ENCODE measurements at places on chromosomes 3 and 15.

- no peaks in the 10 kb centered on the region for H3K36me3 ChIP-seq
- H3K27me3 ChIP-seq: no peaks in the 10 kb centered on the region
- H3K27ac ChIP-seq: no peak overlapping the region
- no peak for DNase-seq
- H3K4me3 ChIP-seq: no peak overlapping the region
- H3K4me1 ChIP-seq: no peaks in the 10 kb centered on the region
Measured at GRCh38 chr3:24605511-24606028, 110.9 kb upstream of the THRB start.

DNA sequence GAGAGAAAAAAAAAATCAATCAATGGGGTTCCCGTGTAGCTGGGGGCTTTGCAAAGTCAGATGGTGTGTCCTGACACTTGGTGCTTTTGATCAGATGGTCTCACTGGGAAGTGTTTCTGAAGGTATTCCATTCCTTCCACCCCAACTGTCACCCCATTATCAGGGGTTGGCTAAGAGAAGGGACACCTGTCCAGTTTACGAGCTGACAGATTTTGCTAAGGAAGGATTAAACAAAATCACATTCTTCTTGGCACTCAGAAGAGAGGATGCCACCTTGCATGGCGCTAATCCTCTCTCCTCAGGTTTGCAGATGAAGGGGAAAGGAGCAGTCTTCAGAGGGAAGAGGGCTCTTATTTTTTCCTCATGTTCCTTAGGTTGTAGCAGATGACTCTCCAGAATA lies 103.7 kb upstream of the ETV5 start:
- no peak overlapping the region for H3K27ac ChIP-seq
- H3K4me1 ChIP-seq: peaks cover 8% of the 10 kb centered on the region
- no peak overlapping the region for H3K4me3 ChIP-seq
- no peaks in the 10 kb centered on the region for H3K27me3 ChIP-seq
- DNase-seq: no peak

GRCh38 chr3:15635121-15635661 lies 33.6 kb downstream of the BTD start:
- no peaks in the 10 kb centered on the region for H3K27me3 ChIP-seq
- peaks cover 18% of the 10 kb centered on the region for H3K4me1 ChIP-seq
- peak overlapping the region; percentile 35 for H3K27ac ChIP-seq
- peak; percentile 57 for DNase-seq
- H3K36me3 ChIP-seq: no peaks in the 10 kb centered on the region

DNA sequence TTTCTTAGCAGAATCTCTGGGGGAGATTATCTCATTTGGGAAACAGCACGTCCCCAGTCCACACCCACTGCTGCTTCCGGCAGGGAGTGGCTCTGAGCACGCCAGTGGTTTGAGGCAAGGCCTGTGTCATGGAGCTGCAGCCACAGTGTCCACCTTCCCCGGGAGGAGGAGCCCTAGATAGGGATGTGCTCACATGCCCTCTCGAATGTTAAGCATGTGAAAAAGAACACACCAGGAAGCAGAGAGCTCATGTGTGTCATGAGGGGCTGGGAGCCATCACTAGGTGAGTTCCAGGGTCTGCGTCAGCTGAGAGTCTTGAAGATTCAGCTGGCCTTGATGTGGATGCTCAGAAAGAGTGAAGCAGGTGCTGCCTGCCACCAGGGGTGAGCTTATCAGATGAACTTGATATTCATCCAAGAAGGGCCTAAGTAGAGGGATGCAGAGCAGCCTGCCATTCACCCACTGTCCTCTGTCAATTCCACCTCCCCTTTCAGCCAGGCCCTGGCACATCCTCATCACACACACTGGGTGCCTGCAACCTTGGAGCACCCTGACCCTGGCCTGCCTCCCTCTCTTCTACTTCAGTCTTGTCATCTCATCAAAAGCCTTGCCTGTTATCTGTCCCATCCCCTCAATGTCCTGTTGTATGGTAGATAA lies 16.3 kb downstream of the ITGA11 start:
- H3K4me1 ChIP-seq: peaks cover 15% of the 10 kb centered on the region
- H3K36me3 ChIP-seq: no peaks in the 10 kb centered on the region
- H3K4me3 ChIP-seq: no peak overlapping the region
- H3K27ac ChIP-seq: no peak overlapping the region
- peak; percentile 12 for DNase-seq

GRCh38 chr15:88609344-88610090 lies 11.6 kb upstream of the AEN start:
- no peaks in the 10 kb centered on the region for H3K27me3 ChIP-seq
- H3K27ac ChIP-seq: no peak overlapping the region

GRCh38 chr3:156459434-156459833 lies 95.5 kb downstream of the SSR3 start:
- H3K27ac ChIP-seq: no peak overlapping the region
- no peak for DNase-seq
- no peaks in the 10 kb centered on the region for H3K36me3 ChIP-seq
- no peaks in the 10 kb centered on the region for H3K27me3 ChIP-seq

GRCh38 chr3:168654700-168655099 lies 559.0 kb upstream of the GOLIM4 start:
- H3K27me3 ChIP-seq: no peaks in the 10 kb centered on the region
- no peaks in the 10 kb centered on the region for H3K4me1 ChIP-seq
- H3K27ac ChIP-seq: no peak overlapping the region
- H3K36me3 ChIP-seq: no peaks in the 10 kb centered on the region
- no peak overlapping the region for H3K4me3 ChIP-seq

GRCh38 chr3:4772171-4772804 lies 206.9 kb upstream of the BHLHE40 start:
- peak overlapping the region; percentile 85 for H3K27ac ChIP-seq
- H3K36me3 ChIP-seq: no peaks in the 10 kb centered on the region
- H3K4me1 ChIP-seq: peaks cover 18% of the 10 kb centered on the region
- no peak overlapping the region for H3K4me3 ChIP-seq

GRCh38 chr15:81485806-81486205 lies 111.8 kb upstream of the TMC3 start:
- no peak overlapping the region for H3K27ac ChIP-seq
- H3K4me3 ChIP-seq: no peak overlapping the region
- H3K4me1 ChIP-seq: no peaks in the 10 kb centered on the region
- no peaks in the 10 kb centered on the region for H3K27me3 ChIP-seq

DNA sequence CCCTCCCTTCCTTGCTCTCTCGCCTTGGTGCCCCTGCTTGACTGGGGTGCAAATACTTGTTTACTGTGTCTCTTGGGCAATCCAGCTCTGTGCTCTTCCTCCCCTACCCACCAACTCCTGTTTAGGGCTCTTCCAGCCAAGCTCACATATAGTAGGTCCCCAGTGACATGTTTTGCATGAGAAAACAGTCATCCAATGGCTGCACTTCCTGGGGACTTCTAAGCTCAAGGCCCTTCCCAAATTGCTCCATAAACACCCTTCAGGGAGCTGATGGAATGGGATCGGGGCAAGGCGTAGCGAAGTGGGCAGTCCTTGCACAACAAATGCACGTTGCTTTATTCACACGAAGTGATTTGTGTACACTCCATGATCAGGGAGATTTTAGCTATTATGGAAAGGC lies 9.4 kb upstream of the COPG1 start:
- no peaks in the 10 kb centered on the region for H3K4me1 ChIP-seq
- DNase-seq: no peak
- no peaks in the 10 kb centered on the region for H3K27me3 ChIP-seq
- H3K36me3 ChIP-seq: no peaks in the 10 kb centered on the region
- H3K27ac ChIP-seq: no peak overlapping the region

GRCh38 chr3:186318135-186318534 lies 43.9 kb downstream of the DGKG start:
- H3K4me3 ChIP-seq: no peak overlapping the region
- H3K36me3 ChIP-seq: no peaks in the 10 kb centered on the region
- H3K27ac ChIP-seq: no peak overlapping the region
- no peaks in the 10 kb centered on the region for H3K4me1 ChIP-seq
- no peaks in the 10 kb centered on the region for H3K27me3 ChIP-seq
- no peak for DNase-seq

DNA sequence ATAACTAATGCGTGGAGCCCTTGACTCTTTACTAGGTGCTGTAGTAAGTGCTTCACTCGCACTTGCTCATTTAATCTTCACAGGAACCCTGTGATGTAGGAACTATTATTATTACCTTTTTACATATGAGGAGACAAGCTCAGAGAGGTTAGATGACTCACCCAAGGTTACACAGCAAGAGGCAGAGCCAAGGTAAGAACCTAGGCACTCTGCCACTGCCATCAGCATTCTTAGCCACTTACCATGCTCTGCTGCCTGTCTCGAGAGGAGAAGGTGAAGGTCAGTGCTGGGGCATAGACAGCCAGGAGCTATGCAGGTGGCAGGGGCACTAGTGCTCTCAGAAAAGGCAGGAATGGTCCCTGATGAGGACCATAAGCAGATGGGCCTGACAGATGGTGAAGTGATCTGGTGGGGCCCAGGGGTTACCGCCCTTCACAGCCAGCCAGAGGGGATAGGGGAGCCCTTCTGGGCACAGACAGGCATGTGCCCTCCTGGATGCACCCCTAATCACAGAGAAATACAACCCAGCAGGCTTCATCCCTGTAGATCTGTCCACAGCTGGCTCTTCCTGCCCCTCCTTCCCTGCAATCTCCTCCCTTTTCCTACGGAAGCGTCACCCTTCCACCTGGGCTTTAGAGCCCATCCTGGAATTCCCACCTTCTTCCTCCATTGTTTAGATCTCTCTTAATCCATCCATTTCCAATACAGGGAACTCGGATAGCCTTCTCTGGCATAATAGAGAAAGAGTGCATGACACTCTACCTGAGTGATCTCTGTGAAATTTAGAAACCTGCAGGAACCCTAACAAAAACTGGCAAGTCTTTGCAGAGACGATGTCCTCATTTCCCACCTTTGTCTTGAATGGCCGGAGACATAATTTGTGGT lies 26.9 kb downstream of the ABTB1 start:
- no peak overlapping the region for H3K4me3 ChIP-seq
- DNase-seq: no peak

- no peak overlapping the region for H3K27ac ChIP-seq
- no peaks in the 10 kb centered on the region for H3K4me1 ChIP-seq
- no peak overlapping the region for H3K4me3 ChIP-seq
Measured at GRCh38 chr3:178526291-178526690, 9.9 kb upstream of the KCNMB2 start.

DNA sequence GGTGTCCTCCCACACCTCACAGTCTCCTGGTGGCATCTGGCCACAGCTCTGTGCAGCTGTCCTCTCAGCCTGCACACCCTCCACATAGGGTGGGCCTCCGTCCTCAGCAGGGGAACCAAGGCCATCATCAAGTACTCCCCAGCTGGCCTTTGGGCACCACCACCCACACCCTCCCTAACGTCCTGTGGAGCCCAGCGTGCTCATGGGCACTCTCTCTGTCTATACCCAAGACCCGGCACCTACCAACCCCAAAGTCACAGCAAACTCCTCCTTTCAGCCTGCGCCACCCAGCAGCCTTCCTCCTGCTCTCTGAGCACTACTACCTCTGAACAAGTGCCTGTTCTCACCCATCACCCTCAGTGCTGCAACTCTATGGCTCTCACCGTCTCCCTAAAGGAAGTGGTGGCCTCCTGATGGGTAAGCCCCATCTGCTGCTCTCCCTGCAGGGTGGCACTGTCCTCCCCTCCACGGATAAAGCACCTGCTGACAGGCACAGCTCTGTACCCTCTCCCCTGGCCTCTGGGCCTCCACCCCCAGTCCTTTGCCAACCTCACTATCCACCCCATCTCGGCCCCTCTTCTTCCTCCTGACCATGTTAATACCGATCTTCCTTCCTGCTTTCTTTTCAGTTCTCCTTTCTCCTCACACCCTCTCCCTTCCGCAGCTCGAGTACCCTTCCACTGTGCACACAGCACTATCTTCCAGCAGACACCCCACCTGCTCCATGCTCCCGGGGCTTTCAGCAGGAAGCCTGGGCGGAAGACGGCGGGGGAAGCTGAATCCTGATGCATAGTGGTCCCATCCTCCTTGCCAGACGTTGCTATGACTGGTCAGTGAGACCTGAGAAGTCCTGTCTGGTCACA lies 31.5 kb downstream of the SLC41A3 start:
- H3K4me1 ChIP-seq: peaks cover 8% of the 10 kb centered on the region
- no peak for DNase-seq
- no peak overlapping the region for H3K4me3 ChIP-seq
- no peak overlapping the region for H3K27ac ChIP-seq

DNA sequence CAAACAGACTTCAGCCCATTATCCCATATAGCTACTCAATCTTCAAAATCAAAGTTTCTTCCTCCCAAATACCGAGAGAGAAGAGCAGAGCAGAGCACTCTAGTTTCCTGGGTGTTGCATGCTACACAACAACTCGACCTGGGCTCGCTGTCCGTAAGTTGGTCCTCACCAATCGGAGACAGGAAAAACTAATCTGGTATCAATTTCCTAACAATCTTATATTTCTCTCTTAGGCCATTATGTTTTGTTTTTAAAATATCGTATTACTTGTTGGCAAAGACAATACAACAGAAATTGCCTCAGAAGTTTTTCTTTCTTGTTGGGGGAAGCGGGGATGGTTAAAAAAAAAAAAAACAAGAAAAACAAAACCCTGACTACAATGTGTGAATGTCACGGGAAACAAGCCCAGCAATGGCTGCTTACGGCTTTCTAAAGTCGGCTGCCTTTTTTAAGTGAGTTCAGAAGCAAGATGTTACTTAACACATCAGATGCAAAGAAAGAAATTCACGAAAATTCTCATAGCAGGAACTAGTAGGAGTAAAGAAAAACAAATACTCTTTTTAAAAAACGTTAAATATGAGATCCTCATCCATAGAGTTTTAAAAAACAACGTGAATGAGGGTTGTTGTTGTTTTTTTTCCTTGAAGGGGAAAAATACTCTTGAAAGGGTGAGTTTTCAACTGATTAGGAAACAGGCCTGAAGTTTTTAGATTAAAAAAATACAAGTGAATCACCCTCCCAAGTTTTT lies 1.9 kb downstream of the VGLL4 start:
- H3K4me3 ChIP-seq: peak overlapping the region; percentile 42
- DNase-seq: no peak
- no peaks in the 10 kb centered on the region for H3K36me3 ChIP-seq

GRCh38 chr3:107545680-107546120 lies 22.9 kb downstream of the BBX start:
- DNase-seq: no peak
- peaks cover 2% of the 10 kb centered on the region for H3K4me1 ChIP-seq
- H3K27ac ChIP-seq: no peak overlapping the region
- H3K4me3 ChIP-seq: no peak overlapping the region

DNA sequence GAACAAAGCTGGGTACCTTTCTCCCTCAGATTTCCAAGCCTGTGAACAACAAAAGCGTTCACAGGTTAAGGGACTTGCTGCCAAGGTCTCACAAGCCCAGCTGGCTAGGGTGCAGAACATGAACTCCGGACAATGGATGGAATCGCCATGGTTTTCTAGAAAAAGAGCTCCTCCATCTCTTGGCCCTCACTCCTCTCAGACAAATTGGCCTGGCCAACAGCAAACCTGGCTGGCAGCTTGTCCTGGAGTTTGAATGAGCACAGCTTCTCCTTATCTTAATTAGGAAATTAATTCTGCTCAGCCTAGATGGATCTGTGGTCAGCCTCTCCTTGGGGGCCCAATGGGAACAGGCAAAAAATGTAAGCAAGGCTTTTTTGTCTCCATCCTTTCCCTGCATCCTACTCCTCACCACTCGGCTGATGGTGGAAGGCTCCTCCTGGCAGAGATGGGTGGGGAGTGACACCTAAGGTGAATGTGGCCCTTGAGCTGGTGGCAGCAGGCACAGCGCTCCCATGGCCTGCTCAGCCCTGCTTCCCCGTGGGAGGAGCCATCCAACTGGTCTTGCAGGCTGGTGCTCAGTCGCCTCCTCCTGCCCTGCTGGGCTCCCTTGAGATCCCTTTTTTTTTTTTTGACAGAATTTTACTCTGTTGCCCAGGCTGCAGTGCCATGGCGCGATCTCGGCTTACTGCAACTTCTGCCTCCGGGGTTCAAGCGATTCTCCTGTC lies 5.8 kb downstream of the KLHL25 start:
- H3K27me3 ChIP-seq: no peaks in the 10 kb centered on the region
- no peak overlapping the region for H3K27ac ChIP-seq
- no peaks in the 10 kb centered on the region for H3K36me3 ChIP-seq

All from ovary (tissue), 10 donors.